ENCODE measurements at places on chromosomes 16 and 17.

DNA sequence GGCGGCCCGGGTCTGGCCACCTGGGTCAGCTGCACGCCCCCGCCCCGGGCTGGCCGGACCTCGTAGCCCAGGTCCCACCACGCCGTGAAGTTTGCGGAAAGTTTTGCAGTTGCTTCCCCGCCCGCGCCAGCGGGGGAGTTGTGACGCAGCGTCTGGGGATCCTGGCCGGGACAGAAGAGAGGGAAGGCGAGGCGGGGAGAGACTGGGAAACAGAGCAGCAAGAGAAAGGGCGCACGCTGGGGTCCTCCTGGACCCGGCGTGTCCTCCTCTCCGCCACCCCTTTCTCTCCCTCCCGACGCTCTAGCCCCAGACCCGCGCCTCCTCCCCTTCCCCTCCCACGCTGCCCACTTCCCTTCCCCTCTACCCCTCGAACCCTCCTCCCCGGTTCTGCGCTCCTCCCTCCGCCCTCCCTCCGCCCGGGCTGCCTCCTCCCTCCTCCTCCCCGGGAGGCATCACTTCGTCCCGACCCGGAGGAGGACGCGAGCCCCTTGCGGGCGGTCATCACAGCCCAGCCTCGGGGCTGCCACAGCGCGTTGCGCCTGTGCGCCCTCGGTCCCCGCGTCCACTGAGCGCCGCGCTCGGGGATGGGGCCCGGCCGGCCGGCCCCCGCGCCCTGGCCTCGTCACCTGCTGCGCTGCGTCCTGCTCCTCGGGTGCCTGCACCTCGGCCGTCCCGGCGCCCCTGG lies at the start of gene MRC2:
Gene MRC2 (plus strand): TSS at position 452 of the 685 bp plus-strand sequence. CDS start 133 bp downstream, at position 585.
- DNase-seq = peak; percentile 34

GRCh38 chr17:16463358-16464302 lies 28.4 kb downstream of the LRRC75A start:
- no peak for DNase-seq

DNA sequence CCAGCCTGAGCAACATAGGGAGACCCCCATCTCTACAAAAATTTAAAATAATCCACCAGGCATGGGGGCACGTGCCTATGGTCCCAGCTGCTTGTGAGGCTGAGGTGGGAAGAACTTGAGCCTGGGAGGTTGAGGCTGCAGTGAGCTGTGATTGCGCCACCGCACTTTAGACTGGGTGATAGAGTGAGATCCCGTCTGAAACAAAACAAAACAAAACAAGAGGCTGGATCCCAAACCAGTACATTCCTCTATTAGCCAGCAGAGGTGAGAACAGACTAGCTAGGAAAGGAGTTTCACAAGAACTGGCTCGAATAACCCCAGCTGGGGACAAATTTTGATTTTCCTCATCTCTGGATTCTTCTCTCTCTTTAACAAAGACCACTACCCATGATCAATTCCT lies 366.7 kb upstream of the ZFHX3 start:
- DNase-seq = no peak

GRCh38 chr17:63692195-63692816 lies 7.6 kb downstream of the LIMD2 start:
- DNase-seq = no peak

GRCh38 chr16:50276801-50277555 lies 10.6 kb downstream of the ADCY7 start:
- DNase-seq = no peak

DNA sequence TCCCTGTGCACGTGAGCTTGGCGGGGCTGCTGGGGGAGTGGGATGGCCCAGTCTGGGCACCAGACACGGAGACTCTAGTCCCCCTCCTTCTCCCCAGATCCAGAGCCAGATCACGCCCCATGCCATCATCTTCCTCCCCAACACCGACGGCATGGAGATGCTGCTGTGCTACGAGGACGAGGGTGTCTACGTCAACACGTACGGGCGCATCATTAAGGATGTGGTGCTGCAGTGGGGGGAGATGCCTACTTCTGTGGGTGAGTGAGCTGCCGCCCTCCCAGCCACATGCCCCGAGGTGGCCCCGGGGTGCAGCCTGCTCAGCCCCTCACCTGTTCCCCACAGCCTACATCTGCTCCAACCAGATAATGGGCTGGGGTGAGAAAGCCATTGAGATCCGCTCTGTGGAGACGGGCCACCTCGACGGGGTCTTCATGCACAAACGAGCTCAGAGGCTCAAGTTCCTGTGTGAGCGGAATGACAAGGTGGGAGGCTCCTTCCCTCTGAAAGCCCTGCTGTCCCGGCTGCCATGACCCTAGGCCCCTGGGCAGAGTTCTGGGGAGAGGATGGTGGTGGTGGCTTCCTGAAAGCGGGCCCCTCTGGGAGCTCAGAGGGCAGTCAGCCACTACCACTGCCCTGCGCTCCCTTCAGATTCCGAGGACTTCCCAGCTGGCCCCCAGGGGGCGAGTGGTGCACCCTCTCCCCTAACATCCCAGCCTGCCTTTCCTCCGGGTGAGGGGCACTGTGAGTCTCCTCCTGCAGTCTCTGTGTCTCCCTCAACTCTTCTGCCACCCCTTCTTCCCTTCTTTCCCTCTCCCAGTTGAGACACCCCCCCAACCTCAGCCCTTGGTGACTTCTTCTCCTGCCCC lies 2.8 kb upstream of the C17orf107 start:
- DNase-seq = no peak

GRCh38 chr17:83196024-83196365 lies 116.6 kb downstream of the METRNL start:
- no peak for DNase-seq

Data from stimulated activated CD8-positive, alpha-beta memory T cell treated with anti-CD3 and anti-CD28 coated beads, Interleukin-7, amount 100 ng/mL, for 48 hours (primary cell).